ENCODE measurements at places on chromosomes 5 and 9.

- DNase-seq = no peak
Observed at GRCh38 chr9:21429191-21429590, 11.0 kb upstream of the IFNA1 start.

DNA sequence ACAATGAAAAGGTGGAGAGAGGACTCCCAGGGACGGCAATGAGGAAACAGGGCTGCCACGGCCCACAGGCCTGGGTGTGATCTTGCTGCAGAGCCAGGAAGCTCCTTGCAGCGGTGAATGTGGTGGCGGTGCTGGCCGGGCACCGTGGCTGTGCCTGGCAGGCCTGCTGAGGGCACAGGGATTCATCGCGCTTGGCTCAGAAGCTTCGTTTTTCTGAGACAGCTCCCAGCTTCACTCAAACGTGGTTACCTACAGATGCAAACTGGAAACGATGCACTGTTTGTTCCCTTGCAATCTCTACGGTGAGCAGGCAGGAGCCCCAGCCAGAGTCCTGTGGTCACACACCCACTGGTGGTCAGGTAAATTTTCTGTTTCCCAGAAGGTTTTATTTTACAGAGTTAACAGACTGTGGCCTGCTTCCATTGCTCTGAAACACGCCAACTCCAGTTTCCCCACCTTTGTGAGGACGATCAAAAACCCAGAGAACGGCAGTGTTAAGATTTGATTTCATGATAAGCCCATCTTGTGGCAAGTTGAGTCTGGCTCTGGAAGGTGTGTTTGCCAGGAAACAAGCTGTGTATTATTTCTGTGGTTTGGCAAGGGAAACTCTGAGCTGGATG is 183.9 kb downstream of the AUH start:
- no peak for DNase-seq

GRCh38 chr5:149271716-149272563 is at the start of gene AFAP1L1:
Gene AFAP1L1, plus strand, starts transcription at chr5:149271859. Its CDS starts 110 bp downstream, at chr5:149271969.
- no peak for DNase-seq

- no peak for DNase-seq
Observed at GRCh38 chr9:20740929-20741582, 57.0 kb downstream of the FOCAD start.
